ENCODE measurements at places on chromosomes 11 and 22.

- DNase-seq = no peak
These were observed 222.2 kb downstream of the NAV2 start for GRCh38 chr11:19934828-19935259.

DNA sequence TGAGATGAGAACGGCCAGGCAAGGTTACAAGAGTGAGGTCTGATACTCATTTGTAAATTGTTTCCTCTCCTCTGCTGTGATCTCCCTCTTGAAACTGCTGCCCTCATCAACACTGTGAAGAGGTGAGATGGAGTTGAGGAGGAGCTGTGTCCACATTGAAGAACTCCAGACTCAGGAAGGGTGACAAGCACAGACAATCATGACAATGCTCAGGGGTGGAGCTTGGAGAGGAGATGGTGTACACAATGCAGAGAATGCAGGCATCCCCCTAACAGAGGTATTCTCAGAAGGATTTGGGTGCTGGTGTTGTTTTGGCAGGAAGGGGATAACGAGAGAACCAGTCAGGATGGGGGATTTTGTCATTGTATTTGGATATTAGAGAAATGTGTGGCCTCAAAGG, 21.5 kb upstream of the MMP7 start:
- DNase-seq = no peak

GRCh38 chr11:48341466-48341865, 16.7 kb downstream of the OR4C3 start:
- no peak for DNase-seq

GRCh38 chr11:112382561-112382960, 121.9 kb upstream of the PLET1 start:
- no peak for DNase-seq

DNA sequence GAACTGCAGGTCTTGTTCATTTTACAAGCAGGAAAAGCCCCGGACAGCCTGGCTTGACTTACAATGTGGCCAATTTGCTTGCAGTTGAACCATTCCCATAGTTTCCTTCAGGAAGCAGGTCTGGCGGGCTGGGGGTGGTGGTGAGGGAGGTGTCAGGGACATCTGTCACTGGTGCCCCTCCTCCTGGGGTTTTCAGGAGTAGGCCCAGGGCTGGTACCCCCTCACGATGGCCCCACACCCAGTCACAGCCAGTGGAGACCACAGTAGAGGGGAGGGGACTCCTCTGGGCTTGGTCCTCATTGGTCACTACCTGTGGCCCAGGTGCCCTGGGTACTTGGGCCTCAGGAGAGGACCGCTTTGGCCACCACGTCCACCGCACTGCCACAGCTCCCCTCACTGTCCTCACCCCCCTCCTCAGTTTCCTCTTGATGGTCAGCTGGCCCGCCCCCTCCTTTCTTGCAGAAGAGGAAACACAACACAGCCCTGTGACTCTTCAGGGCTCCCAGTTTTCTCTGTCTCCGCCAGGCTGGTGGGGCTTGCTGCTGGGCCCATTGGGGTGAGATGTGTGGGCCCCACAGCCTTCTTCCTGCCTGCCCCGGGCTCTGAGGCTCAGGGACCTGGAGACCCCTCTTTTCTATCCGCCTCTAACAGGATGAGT, 39.8 kb upstream of the SHISAL1 start:
- no peak for DNase-seq

GRCh38 chr11:10348650-10349280, 43.9 kb downstream of the ADM start:
- DNase-seq = no peak
